ENCODE measurements at places on chromosomes 5 and 9.

- DNase-seq = no peak
Observed at GRCh38 chr9:36665921-36666431, 93.3 kb downstream of the MELK start.

DNA sequence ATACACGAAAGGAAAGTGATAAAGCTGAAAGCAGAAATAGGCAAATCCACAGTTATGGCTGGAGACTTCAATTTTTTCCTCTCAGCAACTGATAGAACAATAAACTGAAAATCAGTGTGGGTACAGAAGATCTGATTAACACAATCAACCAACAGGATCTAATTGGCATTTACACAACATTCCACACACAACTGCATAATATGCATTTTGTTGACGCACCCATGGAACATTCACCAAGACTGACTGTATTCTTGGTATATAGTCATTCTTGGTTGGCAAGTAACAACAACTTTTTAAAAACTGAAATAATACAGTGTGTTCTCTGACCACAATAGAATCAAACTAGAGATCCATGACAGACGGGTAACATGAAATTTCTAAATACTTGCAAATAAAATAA lies 218.7 kb upstream of the S1PR3 start:
- DNase-seq = no peak

- DNase-seq = peak; percentile 49
Observed at GRCh38 chr5:16539169-16539666, 73.6 kb upstream of the ZNF622 start.

DNA sequence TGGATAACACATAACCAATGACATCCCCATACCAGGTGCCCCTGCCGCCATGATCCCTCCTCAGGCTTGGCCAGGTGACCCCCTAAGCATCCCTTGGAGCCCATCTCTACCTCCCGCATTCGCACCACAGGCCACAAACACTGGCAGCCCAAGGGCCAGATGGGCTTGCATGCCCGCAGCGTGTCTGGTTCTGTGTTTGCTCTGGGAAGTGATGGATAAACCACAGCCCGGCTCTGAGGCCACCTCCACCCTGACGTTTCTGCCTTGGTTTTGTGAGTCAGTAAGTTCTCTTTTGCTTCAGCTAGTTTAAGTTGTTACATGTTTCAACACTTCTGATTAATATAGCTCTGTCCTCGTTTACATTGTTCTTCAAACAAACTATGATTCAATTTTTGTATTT lies 172.4 kb upstream of the PHYKPL start:
- DNase-seq = no peak

DNA sequence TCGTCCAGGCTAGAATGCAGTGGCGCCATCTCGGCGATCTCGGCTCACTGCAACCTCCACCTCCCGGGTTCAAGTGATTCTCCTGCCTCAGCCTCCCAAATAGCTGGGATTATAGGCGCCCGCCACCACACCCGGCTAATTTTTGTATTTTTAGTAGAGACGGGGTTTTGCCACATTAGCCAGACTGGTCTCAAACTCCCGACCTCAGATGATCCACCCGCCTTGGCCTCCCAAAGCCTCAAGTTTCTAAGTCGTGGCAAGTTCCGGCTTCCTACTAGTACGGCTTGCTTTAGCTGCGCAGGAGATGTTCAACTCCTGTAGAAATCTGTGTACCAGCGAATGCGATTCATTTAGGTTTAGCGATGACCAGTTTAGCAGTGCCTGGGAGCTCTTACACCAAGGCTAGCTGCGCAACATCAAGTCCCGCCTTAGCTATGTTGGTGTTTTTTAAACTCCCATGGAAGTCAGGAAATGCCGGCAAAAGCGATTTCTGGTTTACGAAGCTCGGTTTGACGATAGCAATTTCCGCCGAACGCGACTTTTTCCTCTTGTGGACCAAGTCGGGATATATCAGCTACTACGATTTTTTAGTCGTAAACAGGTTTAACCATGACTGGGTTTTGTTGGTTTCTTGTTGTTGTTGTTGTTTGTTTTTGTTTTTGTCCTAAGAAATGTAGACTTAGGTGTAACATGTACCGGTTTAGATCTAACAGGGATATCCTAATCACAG lies 46.4 kb downstream of the ANXA2R start:
- DNase-seq = no peak

GRCh38 chr5:55900068-55900467 lies 48.9 kb downstream of the IL31RA start:
- DNase-seq = no peak

GRCh38 chr9:135815830-135816650 lies 91.3 kb downstream of the CAMSAP1 start:
- peak; percentile 86 for DNase-seq

DNA sequence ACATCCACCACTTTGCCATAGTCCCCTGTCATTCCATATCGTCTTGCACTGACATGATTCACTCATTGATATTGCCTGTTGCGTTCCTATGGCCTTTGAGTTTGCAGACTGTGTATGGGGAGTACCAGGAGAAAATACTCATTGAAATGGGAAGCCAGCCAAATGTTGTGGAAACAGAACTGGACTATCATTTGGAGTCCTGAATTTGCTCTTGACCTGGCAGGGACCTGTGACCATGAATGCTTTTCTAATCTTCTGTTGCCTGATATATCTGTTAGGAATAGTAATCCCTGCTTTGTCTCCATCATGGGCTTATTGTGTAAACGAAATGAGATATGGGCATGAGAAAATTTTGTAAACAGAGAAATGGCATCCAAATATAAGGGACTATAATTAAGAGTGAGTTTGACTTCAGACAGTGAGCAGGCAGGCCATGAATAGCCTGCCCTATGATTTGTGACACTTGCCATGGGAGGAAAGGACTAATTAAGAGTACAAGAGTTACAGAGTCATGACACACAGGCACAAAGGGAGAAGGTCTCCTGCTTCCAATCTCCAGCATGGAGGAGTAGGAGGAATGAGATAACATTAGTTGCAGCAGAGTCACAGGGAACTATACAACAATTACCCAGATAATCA lies 572.9 kb upstream of the SGCD start:
- no peak for DNase-seq

DNA sequence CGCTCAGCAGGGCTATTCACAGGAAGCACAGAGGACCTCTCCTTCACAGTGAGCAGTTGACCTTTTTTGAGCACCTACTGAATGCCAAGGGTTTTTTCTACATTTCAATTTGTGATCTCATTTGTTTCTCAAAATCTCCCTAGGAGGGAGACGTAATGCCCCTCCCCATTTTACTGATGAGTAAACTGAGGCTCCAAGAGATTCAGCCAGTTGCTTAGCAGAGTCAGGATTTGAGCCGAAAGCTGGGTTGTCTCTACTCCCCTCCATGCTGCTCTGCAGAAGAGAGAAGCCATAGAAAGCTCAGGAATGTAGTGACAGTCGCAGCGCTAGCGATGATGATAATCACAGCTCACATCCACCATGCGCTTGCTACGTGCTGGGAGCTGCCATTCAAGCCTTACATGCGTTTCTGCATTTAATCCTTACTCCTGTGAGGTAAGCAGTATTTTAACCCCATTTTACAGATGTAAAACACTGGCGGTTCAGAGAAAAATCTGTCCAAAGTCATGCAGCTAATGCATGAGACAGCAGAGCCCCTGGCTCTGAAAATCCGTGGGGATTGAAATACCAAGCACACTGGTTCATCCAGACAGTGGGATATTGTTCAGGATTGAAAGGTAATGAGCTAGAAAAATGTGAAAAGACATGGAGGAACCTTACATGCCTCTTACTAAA lies 33.8 kb downstream of the ERGIC1 start:
- DNase-seq = no peak

Data from posterior cingulate gyrus (tissue), 11 donors.